ENCODE measurements at places on chromosomes 6 and 20.

DNA sequence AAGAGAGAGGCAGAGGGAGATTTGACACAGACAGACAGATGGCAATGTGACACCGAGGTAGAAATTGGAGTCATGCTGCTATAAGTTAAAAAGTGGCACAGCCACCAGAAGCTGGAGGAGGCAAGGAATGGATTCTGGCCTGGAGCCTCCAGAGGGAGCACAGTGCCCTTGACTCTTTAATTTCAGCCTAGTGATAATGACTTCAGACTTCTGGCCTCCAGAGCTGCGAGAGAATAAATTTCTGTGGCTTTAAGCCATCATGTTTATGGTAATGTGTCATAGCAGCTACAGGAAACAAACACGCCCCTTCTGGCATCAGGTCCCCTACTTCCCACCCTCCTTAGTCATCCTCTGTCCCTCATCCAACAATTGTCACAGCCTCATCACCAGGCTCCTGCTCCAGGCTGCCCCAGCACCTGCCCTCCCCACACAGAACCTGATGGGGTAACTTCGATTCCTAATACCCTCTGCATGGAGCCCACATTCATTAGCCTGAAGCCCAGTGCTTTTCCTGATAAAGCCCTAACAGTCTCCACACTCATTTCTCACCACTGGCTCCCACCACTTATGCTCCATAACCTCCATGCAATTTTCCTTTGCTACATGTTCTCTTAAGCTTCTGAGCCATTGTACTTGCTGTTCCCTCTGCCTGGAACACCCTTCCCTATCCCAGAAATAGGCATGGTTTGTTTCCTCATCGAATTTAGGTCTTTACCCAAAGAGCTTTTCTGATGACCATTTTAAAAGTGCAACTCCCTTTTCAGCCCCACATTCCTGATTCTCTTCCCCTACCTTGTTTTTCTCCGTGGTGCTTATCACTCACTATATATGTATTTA, 69.7 kb upstream of the TOX2 start:
- peak; percentile 40 for DNase-seq

DNA sequence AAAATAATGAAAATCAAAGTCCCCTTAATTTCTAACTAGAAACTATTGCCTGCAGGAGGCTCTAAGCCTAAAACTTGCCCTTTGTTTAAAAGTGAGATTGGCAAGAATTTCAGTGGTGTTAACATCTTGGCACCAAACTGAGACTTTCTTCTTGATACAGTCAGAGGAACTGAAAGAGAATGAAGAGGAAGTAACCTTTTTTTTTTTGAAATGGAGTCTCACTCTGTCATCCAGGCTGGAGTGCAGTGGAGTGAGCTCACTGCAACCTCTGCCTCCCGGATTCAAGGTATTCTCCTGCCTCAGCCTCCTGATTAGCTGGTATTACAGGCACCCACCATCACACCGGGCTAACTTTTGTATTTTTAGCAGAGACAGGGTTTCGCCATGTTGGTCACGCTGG, 3.6 kb downstream of the DOP1A start:
- DNase-seq: peak; percentile 41

DNA sequence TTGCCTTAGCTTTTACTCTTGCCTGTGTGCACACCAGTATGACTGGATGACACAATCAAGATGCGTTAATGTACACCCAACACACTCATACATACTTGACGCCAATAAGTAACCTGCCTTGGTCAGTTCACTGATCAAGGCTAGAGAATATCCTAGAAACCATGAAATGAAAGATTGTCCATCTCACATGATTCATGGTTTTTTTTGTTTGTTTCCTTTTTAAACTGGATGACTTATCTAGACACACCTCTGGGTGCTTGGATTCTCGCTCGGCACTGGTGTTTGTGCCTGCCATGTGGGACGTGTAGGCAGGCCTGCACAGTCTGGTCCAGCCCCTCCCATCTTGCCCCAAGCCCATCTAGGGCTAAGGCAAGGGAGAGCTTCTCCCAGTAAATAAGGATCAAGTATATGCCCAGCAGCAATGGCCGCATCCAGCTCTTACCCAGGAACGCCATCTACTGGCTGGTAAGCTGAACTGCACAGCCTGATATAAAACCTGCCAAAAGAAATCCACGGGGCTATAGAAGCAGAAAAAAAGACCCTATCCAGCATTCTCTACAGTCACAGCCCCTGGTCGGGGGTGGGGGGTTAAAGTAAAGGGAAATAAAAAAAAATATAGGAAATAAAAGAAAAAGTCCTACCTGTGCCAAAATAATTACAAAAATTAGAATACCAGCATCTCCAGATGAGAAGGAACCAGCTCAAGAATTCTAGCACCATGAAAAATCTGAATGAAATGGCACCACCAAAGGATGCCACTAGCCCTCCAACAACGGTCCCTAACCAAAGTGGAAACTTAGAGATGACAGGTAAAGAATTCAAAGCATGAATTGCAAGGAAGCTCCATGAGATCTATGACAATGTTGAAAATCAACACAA, 73.3 kb downstream of the OTOR start:
- DNase-seq: peak; percentile 62

DNA sequence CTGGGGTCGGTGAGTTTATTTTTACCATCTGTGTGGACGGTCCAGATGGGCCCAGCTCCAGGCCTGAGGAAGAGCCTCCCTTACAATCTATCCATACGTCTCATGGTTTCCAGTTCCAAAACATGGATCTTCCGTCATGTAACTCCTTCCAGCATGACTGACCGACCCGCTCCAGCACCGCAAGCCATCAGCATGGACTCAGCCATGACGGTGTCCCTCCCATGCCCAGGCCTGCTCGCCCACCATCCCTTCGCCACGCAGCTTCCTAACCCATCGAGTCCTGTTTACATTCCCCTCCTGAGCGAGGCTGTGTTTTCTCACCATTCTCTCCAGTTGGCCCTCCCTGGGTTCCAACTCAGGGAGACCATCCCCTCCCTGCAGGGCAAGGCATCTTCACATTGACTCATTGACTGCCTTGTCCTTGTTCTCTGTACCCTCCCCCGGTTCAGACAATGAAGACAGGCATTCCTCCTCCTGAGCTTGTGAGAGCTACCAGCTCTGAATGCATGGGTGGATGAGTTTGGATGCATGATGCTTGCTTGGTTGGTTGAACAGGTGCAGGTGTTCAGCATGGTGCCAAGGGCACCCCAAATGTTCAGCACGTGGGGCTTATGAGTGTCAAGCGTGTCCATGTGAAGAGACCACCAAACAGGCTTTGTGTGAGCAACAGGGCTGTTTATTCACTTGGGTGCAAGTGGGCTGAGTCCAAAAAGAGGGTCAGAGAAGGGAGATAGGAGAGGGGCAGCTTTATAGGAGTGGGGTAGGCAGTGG, 235.8 kb downstream of the SMOC2 start:
- no peak for DNase-seq

GRCh38 chr6:35468980-35469750, 964 bp downstream of the RPL10A start:
- peak; percentile 50 for DNase-seq

GRCh38 chr6:150732765-150733539, 132.6 kb upstream of the MTHFD1L start:
- DNase-seq: no peak

DNA sequence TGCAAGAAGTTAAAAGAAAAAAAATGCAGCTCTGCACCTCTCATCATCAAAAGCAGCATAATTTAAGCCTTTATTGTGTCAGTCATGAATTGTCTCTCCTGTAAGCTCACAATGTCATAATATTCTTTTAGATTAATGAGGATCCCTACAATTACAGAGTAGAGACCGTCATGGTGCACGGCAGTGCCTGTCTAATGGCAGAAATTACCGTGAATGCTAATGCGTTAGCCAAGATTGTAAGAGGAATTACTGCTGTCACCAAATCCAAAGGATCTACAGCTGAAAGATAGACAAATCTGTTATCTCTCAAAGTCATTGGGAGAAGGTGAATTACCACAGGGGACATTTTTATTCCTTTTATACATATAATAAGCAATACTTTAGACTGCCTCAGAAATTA, 631.6 kb upstream of the NRSN1 start:
- DNase-seq: no peak

DNA sequence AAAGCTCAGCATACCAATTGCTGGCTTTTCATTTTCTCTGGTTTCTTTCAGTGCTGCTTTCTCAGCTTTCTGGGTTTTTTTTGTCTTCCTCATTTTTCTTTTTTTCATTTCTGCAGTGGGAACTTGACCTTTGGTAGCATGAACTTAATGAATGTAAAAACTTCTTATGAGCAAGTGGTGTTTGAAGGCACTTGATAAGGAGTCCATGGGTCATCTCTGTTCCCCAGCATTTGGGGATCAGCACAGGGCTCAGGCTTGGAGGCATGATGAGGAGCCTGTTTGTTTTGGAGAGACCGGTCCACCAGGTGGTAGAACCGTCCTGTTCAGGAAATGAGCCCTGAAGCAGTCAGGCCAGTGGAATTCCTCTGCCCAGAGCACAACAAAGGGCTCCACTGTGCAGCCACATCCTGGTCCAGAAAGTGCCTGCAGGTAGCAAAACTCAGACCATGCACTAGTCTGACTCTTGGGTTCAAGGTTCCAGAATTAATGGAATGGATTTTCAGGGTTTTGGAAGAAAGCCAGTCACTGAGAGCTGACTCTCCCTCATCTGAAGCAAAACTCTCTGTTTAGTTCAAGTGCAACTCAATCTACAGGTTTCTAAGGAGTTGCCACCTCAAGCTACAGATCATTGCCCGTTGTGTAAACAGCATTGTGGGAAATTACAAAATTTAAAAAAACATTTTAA, 52.3 kb upstream of the ADGRF1 start:
- no peak for DNase-seq

GRCh38 chr6:83921315-83921714, 61.8 kb downstream of the CYB5R4 start:
- no peak for DNase-seq

DNA sequence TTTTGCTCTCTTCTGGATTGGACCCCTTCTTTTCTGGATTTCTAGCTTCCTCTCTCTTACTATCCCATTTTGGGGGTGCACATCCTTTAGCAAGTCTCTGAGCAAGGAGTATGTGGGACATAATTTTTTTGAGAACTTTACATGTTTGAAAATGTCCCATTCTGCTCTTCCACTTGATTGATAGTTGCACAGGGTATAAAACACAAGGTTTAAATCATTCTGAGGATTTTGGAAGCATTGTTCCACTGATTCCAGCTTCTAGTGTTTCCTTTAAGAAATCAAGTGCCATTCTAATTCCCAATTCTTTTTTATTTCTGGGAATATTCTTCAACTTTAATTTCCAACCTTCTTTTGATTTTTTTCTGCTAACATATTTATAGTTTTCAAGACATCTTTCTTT, 60.7 kb downstream of the APCDD1L start:
- no peak for DNase-seq

DNA sequence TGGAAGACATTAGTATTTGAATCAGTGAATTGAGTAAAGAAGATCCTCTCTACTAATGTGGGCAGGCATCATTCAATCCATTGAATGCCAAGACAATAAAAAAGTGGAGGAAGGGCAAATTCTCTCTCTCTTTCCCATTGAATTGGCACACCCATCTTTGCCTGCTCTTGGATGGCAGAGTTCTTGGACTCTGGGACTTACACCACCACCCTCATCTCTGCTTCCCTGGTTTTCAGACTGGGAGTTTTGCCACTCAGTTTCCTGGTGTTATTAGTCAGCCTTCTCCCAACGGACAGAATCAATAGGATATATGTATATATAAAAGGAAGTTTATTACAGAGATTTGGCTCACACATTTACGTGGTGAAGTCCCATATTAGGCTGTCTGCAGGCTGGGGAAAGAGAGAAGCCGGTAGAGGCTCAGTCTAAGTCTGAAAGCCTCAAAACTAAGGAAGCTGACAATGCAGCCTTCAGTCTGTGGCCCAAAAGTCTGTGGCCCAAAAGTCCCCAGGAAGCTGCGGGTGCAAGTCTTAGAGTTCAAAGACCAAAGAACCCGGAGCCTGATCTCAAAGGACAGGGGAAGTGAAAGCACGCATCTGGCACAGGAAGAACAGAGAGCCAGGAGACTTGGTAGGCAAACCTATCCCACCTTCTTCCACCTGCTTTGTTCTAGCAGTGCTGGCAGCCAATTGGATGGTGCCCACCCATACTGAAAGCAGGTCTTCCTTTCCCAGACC, 64.4 kb downstream of the SMPDL3A start:
- no peak for DNase-seq

DNA sequence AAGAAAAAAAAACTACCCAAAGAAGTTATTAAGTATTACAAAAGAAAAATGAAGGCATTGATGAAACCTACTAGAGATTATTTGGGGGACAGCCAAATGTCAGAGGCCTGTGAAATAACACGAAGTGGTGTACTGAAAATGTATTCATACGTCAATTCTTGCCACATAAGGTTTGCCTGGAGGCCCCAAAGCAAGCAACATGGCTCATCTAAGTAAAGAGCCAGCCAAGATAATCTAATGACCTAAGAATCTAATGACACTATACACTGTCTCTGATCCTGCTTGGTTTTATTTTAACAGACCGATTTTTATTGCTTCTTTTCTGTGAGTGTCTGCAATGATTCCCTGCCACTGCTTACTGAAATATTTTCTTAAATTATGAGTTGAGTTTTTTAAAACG, 34.7 kb downstream of the FILIP1 start:
- DNase-seq: no peak

- peak; percentile 80 for DNase-seq
Observed at GRCh38 chr6:104639668-104640067, 220.1 kb downstream of the HACE1 start.

DNA sequence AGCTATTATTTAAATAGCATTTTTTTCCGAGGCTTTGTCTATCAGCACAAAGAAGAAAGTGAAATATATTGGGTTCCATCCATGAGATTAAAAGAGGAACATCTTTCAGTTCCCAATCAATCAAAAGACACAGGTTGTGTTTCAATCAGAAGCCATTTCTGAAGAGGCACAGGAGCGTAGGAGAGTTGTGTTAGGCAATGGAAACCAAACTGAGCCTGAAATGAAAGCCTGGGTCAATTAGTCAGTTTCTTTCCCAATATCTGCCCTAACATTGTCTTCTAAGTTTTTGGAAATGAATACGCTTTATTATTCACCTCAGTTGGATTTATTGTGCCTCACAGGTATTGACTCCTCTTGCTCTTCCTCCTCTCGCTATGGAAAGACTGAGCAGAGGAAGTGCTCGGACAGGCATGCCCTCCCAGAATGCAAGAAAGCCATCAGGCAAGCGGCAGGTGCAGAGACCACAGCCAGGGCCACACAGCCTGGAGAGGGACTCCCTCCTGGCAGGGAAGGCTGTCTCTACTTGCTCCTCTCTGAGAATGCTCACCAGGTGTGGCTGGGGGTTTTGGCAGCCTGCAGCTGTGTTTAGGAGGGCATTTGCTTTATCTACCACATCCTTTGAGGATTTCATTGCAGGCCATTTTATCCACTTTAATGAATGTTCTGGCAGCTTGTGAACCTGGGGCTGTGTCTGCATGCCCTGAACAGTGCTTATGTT, 100.8 kb upstream of the NEDD9 start:
- DNase-seq: no peak
